ENCODE measurements at places on chromosomes 3 and 15. TPM values are rescaled to one million over a fixed set of nuclear protein-coding genes. Genes with fewer than 3 reads are reported as not detected.

ATP13A5 gene
- polyA plus RNA-seq = not detected

IL17RB gene
- polyA plus RNA-seq = 87.4 TPM

ARGFX gene
- not detected for polyA plus RNA-seq

TMC3 gene
- not detected for polyA plus RNA-seq

BFSP2 gene
- 0.86 TPM for polyA plus RNA-seq

OIP5 gene
- polyA plus RNA-seq = not detected

ZNF662 gene
- 4.9 TPM for polyA plus RNA-seq

OCA2 gene
- 0.45 TPM for polyA plus RNA-seq

TPM1 gene
- 252 TPM for polyA plus RNA-seq

GRCh38 chr3:154987846-154988245, 92.3 kb upstream of the MME start:
- DNase-seq = no peak

- no peak for DNase-seq
Observed at GRCh38 chr3:25281041-25281731, 146.9 kb upstream of the RARB start.

- no peak for DNase-seq
Observed at GRCh38 chr3:149299938-149300801, 33.3 kb downstream of the TM4SF18 start.

DNA sequence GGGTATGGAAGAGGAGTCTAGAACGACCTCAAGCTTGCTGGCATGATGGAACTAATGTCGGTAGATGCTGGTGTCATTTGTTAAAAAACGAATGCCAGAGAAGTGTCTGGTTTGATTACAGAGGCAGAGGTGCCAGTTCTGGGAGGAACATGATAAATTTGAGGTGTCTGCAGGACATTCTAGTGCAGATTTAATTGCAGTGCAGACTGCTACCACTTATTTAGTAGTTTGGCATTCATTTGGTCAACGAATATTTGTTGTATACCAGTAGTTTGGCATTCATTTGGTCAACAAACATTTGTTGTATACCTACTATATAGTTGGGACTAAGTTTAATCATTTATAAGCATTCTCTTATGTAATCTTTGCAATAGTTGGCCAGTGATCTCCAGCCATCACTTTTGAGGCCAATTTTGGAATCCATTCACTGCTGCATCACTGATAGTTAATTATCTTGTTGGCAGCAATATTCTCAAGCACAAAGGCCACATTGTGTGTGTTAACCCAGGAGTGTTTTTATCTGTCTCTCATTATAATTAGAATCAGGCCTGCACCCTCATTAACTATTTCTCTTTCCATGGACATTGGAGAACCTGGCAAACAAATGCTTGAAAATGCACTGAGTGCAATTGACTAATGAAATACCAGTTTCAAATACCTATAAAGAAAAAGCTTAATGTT, 19.5 kb upstream of the TGFBR2 start:
- DNase-seq = no peak

DNA sequence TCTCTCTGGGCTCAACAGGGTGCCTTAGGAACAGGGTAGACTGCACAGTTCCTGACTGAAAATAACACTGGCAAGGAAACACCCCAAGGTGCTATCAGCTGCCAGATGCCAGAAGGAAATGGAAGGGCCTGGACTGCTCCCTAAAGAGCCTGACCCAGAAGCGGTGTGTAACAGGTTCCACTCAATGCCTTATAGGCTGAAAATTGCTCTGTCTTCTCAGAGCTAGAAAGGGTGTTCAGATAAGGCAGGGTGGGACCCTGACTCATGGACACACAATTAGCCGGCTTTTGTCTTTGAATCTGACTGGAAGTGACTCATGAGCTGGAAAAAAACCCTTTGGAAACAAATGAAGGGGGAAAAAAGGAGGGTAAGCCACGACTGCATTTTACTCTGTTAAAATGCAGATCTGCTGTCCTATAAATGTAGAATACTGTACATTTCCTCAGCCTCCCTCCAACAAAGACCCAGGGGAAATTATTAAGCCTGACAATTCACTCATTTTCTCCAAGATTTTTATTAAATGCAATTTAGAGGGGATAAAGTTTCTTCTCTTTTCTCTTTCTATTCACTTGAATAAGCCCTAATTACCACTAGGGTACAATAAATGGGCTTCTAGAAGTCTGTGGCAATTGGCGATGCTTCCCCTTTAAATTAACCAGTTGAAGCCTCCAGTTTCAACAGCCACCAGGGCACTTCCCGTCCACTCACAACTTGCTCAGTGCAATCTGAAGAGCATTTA, 160.2 kb upstream of the TBL1XR1 start:
- DNase-seq = no peak

GRCh38 chr3:11206316-11206715, 52.0 kb downstream of the HRH1 start:
- no peak for DNase-seq

DNA sequence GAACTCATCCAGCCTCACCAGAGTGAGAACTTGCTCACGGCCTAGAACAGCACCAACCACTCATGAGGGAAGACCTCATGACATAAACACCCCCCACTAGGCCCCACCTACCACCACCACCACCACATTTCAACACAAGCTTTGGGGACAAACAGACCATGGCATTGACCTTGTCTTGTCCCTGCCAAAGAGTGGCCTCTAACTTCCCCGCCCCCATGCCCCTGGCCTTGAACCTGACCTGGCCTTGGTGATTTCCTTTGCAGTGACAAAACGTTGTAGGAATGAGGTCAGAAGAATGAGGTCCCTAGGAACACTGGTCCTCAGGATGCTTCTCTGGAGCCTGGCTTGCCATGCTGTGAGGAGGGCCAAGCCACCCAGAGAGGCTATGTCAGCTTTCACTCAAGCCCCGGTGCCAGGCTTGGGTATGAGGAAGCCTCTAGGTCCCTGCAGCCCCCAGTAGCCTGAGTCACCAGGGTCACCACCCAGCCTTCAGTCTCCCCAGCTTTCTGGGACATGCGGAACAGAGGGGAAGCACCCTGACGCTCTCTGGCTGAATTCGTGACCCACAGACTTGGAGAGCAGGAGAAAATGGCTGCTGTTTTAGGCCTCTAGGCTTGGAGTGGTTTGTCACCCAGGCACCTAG, 57.9 kb downstream of the TPRA1 start:
- no peak for DNase-seq

DNA sequence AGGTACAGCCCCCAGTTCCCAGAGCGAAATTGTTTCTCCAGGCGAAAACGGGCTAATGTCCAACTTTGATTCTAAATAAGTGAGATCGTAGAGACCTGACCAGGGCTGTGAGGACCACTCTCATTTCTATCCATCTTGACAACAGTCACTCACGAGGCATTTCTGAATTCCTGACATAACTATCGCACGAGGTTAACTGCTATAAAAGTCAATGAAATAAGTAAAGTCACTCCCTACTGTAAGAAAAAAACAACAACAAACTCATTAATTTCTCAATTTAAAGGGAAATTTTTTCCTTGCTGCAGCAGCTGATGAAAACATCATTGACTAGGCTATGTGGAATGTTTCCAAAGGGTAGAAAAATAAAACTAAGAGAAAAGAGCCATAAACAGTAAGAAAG, 69.1 kb downstream of the GREM1 start:
- DNase-seq = no peak

DNA sequence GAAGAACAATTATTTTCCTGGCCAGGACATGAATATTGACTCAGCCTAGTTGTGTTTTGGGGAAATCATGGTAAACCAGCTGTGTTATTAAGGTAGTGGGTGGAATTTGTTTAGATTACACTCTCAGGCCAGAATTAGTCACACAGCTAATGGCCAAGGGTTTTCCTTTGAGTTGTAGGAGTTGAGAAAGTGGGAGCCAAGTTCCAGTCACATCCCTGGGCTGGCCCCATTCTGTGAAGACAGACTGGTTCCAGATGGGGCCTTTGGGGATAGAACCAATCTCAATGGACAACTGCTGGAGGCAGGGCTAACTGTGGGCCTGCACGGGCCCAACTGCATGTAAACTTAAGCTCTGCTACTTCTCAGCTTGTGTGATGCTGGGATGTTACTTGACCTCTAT, 1.4 kb upstream of the RASL12 start:
- no peak for DNase-seq

GRCh38 chr3:37608061-37608702, 253.5 kb upstream of the CTDSPL start:
- no peak for DNase-seq

- no peak for DNase-seq
Observed at GRCh38 chr3:179796421-179796820, 143.6 kb downstream of the USP13 start.

GRCh38 chr15:73763931-73764330, 10.8 kb upstream of the INSYN1 start:
- DNase-seq = no peak

GRCh38 chr3:136149667-136150066, 46.5 kb downstream of the MSL2 start:
- DNase-seq = no peak

- no peak for DNase-seq
Observed at GRCh38 chr15:39592500-39592899, 11.6 kb downstream of the THBS1 start.

- DNase-seq = no peak
Observed at GRCh38 chr15:61410662-61411061, 181.6 kb upstream of the RORA start.

Data from kidney (tissue), 22 donors.